ENCODE measurements at places on chromosomes 12 and 14.

- DNase-seq: peak; percentile 68
Measured at GRCh38 chr14:93206793-93207467, at the start of the genes GON7 and UBR7. Gene GON7, minus strand, starts transcription at chr14:93207065. Its CDS starts 28 bp downstream, at chr14:93207037. Gene UBR7, plus strand, starts transcription at chr14:93207256. Its CDS starts 36 bp downstream, at chr14:93207292.

- DNase-seq: no peak
Measured at GRCh38 chr14:75842551-75842950, 139.2 kb downstream of the TGFB3 start.

DNA sequence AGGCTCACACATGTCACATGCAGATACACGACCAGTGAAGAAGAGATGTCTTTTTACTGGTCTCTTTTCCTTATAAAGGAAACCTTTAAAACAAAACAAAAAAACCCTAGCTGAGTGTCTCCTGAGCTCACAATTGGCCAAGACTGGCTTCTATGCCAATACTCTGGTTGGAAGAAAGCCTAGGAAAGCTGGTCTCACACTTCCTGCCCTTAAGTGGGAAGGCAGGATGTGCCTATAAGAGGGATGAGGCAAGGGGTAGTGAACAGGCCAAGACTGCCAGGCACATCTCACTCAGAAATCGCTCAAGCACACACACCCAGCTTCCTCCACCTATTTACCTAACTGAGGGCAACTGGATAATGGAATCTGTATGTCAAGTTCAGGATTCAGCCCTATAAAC is 50.0 kb downstream of the SOCS2 start:
- DNase-seq: no peak

- DNase-seq: no peak
Measured at GRCh38 chr12:117067638-117068037, 31.6 kb downstream of the TESC start.

GRCh38 chr14:101546706-101547105 is 14.6 kb upstream of the DIO3 start:
- DNase-seq: no peak

DNA sequence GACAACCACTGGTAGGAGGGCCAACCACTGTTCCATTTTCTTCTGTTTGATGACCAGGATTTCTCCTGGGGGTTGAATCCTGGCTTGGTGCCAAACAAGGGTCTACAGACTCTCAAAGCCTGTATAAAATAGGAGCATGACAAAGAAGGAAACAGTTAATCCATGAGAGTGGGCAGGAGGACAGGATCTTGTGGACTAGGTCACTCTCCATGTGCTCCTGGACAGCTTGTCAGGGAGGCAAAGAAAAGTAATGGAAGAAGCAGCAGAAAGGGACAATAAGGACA is 243.7 kb downstream of the AKAP6 start:
- DNase-seq: no peak

- no peak for DNase-seq
Measured at GRCh38 chr12:80268924-80269749, 169.8 kb downstream of the OTOGL start.

DNA sequence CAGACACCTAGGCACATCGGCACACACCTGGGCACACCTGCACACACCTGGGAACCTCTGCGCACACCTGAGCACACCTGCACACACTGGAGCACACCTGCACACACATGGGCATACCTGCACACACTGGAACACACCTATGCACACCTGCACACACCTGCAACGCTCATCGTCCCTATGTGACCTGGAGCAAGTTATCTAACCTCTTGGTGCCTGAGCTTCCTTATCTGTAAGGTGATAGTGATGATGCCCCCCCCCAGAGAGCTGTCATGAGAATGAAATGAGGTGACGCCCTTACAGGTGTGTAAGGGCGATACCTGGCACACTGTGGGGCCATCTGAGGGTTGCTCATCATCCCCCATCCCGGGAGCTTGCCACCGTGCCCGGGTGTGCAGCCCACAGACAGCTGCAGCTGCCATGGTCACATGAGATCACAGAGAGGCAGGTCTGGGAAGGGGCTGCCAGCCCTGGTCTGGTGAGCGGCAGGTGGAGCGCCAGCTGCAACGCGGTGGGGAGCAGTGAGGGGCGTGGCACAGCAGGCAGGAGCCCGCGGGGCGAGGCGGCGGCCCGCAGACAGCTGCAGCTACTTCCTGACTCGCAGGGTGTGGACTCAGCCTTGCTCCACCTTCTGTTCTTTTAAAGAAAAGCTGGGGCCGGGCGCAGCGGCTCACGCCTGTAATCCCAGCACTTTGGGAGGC is 59.9 kb upstream of the FBRSL1 start:
- DNase-seq: no peak

- DNase-seq: peak; percentile 2
Measured at GRCh38 chr12:106138633-106139421, at the start of gene NUAK1. Gene NUAK1, minus strand, starts transcription at chr12:106138954. Its CDS starts 301 bp downstream, at chr12:106138653.

GRCh38 chr14:68285421-68286179 is 466.0 kb downstream of the RAD51B start:
- DNase-seq: peak; percentile 28

DNA sequence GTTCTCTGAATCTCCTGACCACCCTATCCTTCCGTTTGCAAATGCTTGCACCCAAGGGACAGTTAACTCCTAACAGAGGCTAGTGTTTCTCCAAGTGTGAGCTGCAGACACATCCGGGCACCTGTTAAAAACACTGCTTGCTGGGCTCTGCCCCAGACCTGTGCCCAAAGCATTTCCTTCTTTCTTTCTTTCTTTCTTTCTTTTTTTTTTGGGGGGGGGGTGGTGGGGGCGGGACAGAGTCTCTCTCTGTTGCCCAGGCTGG is 42.5 kb downstream of the SPRING1 start:
- no peak for DNase-seq

DNA sequence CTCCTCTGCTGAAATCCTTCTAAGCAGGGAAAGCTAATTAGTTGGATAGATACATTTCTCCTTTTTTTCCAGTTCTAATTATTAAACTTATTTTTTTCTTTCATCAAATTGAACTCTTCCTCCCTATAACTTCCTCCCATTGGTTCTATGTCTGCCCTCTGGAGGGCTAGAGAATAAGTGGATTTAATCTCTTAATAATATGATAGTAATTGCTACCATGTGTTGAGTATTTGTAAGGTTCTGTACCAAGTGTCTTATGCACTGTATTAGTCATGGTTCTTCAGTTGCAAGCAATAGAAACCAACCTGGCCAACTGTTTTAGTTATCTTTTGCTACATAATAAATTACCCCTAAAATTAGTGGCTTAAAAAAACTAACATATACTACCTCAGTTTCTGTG is 190.5 kb upstream of the PLXNC1 start:
- DNase-seq: no peak

- no peak for DNase-seq
Measured at GRCh38 chr14:58687232-58687795, 49.6 kb downstream of the DACT1 start.

GRCh38 chr14:42869681-42870080 is 1263.0 kb downstream of the LRFN5 start:
- DNase-seq: no peak

- no peak for DNase-seq
Measured at GRCh38 chr12:59650588-59651228, 54.9 kb downstream of the SLC16A7 start.

DNA sequence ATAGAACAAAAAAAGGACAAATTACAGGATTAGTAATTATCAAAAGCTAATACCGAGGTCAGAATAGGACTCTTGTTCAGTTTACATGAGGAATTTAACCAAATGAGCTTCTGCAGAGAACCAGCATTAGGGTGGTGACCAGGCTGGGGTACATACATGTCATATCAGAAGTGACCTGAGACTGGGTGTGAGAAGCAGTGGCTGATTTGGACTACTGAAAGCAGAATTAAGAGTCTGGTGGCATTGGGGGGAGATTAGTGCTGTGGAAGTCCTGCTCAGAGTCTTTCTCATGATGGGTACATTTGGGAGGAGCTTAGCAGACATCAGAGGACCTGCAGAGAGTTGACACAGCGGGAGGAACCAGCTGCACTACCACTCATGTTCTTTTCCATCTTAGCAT is 21.7 kb downstream of the TRAF3 start:
- DNase-seq: no peak

- no peak for DNase-seq
Measured at GRCh38 chr12:46779879-46780278, 45.9 kb downstream of the SLC38A4 start.

DNA sequence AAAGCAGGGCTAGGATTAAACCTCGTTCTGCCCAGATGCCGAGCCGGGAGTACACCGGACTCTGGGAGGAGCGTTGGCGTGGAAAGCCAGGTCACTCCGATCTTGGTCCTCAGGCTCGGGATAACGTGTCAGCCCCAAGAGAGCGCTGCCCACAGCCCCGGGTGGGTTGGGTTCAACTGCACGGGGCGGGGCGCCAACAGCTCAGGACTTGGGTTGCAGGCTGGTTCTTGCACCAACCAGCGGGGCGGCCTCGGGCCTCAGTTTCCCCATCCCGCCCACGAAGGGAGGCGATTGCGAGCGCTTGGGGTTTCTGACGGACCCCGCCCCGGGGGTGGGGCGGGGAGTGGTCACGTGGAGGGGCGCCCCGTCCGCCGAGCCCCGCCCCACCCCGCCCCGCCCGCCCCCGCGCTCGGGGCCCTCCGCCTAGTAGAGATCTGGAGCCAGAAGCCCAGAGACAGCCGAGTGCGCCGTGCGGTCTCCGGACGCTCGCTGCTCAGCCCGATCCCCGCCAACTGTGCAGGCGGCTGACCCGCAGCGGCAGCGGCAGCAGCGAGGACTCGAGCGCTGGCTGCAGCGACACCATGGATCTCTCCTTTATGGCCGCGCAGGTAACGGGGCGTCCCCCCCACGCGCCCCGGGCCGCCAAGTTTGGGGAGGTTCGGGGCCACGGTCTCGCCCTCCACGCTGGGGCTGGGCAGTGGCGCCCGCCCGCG is at the start of gene C14orf132:
TSS of gene C14orf132 (plus strand) at position 443 of the 713 bp plus-strand sequence. CDS start at position 582, 139 bp downstream.
- peak; percentile 58 for DNase-seq

- no peak for DNase-seq
Measured at GRCh38 chr12:122844366-122844971, 9.2 kb downstream of the HIP1R start.

DNA sequence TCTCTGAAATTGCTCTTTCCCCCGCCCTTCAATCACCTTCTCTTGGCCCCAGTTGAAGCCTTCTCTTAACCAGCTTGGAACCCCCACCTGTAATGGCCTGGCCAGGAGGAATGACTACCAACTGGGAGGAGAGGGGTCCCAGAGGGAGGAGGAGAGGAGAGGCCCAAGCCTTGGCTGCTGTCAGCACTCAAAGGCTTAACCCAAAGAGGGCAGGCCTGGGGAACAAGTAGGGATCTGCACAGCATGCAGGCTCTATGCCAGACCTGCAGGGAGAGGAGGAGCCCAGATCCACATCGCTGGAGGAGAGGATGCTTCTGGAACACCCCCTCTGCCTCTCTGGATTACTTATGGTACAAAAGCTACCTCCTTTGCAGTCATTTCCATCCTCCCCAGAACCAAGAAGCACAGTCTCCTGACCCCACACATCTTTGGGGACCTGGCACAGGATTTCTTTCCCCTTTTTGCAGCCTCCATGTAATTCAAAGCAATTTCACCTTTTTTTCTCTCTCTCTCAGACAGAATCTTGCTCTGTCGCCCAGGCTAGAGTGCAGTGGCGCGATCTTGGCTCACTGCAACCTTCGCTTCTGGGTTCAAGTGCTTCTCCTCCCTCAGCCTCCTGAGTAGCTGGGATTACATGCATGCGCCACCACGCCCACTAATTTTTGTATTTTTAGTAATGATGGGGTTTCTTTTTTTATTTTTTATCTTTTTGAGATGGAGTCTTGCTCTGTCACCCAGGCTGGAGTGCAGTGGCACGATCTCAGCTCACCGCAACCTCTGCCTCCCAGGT is 6.2 kb downstream of the RARG start:
- no peak for DNase-seq

DNA sequence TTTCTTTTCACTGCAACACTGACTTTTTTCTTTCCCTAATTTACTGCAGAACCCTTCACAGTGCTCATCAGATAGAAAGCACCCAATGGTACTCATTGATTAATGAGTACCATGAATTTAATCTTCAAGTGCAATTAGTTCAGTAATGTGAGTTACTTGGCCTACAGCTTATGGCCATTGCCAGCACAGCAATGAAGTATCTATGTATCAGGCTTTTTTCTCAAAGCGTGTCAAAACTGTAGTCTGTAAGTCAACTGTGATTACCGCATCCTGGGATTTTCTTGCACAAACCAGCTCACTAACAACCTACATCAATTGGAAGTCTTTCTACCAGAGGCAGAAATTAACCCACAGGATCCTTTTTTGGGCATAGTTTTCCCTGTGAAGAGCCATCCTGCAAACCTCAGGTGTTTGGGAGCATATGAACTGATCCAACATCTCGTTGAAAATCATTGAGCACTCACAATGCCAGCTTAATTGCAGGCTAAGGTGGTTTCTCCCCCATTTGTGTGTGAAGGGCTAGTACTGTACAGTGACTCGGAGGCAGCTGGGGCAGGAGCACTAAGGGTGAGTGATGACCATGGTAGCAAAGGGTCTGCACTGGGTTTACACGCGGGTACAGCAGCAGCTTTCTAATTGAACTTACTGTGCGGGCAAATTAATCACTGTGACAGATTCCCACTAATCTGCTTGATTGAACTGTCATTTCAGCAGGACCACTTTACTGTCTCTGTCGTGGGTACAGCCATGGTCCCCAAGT is 619.3 kb downstream of the SNAPC1 start:
- no peak for DNase-seq

DNA sequence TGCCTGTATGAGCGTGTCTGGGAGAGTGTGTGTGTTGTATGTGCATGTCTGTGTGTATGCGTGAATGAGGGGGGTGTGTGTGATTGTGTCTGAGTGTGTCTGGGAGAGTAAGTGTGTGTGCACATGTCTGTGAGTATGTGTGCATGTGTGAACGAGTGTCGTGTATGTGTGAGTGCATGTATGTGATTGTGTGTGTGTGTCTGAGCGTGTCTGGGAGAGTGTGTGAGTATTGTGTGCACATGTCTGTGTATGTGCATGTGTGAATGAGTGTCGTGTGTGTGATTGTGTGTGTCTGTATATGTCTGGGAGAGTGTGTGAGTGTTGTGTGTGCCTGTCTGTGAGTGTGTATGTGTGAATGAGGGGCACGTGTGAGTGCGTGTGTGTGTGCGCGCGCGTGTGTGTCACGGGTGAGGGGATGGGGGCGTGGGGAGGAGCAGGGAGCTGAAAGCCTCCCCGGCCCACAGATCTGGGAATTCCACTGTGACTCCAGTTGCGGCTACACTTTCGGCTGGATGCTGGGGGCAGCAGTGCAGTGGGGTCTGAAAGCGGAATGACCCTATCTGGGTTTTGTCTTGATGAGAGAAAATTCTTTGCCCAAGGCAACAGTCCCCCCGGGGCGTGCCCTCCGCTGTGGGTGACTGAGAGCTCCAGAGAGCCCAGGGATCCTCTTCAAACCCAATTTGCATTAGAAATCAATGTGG is 138.1 kb upstream of the MED13L start:
- no peak for DNase-seq

GRCh38 chr14:61841145-61841544 is 78.9 kb downstream of the SNAPC1 start:
- no peak for DNase-seq

GRCh38 chr14:104592785-104593184 is 11.8 kb downstream of the TMEM179 start:
- DNase-seq: no peak

- DNase-seq: no peak
Measured at GRCh38 chr12:131641315-131641714, 69.6 kb upstream of the SFSWAP start.

GRCh38 chr12:96861656-96862055 is 45.4 kb upstream of the NEDD1 start:
- DNase-seq: no peak

- no peak for DNase-seq
Measured at GRCh38 chr14:33809396-33809981, 141.4 kb downstream of the EGLN3 start.

Measured in stimulated activated CD4-positive, alpha-beta T cell treated with anti-CD3 and anti-CD28 coated beads, Interleukin-15, amount 100 ng/mL, for 1 hour (primary cell).